ENCODE measurements at places on chromosomes 12 and 14. TPM values are rescaled to one million over a fixed set of nuclear protein-coding genes. Genes with fewer than 3 reads are reported as not detected.

IAPP gene
- not detected for total RNA-seq

EPYC gene
- not detected for total RNA-seq

PIWIL1 gene
- 0.23 TPM for total RNA-seq

AKAP3 gene
- 3.7 TPM for total RNA-seq
